C1 segment of cervical spinal cord (tissue), 14 donors: ENCODE measurements at places on chromosomes 6 and 20.
A peak's percentile ranks its signal among the peaks of the same experiment; 100 is the strongest.

GRCh38 chr6:162777091-162777490 lies 49.3 kb downstream of the PACRG start:
- DNase-seq = no peak

DNA sequence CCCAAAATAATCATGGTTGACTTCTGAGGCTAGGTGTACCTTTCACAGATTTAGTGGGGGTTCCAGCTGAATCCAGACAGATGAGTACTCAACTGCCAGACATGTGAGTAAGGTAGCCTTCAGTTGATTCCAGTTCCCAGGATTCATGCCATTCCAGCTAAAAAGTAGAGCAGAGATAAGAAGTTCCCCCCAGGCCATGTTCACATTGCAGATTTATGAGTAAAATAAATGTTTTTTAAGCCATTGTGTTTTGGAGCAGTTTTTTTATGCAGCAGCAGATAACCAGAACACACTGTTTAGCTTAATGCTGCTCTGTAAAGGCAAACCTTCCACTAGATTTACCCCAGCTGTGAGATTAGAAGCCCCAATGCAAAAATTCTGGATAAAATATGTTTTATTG lies 245.0 kb downstream of the RFPL4B start:
- DNase-seq = no peak

GRCh38 chr6:163457637-163458561 lies 43.4 kb downstream of the QKI start:
- DNase-seq = no peak

DNA sequence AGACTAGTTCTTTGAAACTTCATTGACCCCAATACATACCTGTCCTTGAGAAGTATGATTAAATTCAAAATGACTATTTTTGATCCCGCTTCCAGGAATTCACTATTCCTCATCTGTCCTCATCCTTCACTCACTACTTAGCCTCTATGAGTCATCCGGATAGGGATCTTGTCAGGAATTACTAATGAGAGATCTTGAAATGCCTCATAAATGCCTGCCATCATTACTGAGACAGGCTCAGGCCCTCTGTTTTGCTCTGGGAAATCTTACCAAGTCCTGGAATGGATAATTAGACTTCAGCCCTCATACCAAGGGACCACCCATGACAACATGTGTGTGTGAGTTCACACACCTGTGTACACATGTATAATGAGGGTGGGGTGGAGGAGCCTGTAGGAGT lies 2.8 kb upstream of the CYP24A1 start:
- no peak for DNase-seq

- DNase-seq = no peak
Measured at GRCh38 chr6:159646733-159647132, 46.3 kb downstream of the SOD2 start.

DNA sequence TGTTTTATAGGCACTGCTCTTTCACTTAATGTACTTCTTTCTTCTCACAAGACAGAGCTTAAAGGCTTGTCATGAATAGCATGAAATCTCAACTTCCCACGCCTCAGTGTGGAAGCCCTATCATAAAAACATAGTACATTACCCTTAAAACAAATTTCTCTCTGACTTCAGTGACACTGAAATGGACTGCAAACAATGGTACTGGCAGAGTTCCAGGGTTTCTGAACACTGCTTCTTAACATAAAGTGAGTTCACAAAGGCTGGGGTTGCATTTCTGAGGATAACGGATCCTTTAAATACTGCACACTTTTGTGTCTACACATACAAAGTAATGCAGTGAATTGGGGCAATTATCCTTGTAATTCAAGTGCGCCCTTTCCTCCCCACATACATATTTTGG lies 32.3 kb upstream of the PLEKHG1 start:
- no peak for DNase-seq

DNA sequence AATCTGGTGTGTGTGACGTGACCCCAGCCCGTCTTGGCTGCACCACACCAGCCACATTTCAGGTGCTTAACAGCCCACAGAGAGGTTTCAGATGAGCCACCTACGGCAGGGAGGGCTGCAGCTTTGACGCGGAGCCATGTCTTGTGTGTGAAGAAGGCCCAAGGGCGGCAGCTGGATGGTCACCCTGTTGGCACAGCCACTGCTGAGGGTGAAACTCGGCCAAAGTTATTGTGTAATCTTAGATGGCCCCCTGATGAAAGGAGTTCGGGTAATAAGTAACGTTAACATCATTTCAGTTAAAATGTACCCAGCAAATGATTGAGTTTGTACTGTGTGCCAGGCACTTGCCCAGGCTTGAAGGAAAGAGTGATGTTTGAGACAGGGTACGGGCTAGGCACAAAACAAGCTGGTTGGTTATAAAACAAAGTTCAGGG lies 97.2 kb downstream of the SSR1 start:
- DNase-seq = no peak

GRCh38 chr6:53335224-53335994 lies 13.3 kb downstream of the ELOVL5 start:
- no peak for DNase-seq

GRCh38 chr6:44855562-44856411 lies 468.3 kb downstream of the CDC5L start:
- DNase-seq = no peak

DNA sequence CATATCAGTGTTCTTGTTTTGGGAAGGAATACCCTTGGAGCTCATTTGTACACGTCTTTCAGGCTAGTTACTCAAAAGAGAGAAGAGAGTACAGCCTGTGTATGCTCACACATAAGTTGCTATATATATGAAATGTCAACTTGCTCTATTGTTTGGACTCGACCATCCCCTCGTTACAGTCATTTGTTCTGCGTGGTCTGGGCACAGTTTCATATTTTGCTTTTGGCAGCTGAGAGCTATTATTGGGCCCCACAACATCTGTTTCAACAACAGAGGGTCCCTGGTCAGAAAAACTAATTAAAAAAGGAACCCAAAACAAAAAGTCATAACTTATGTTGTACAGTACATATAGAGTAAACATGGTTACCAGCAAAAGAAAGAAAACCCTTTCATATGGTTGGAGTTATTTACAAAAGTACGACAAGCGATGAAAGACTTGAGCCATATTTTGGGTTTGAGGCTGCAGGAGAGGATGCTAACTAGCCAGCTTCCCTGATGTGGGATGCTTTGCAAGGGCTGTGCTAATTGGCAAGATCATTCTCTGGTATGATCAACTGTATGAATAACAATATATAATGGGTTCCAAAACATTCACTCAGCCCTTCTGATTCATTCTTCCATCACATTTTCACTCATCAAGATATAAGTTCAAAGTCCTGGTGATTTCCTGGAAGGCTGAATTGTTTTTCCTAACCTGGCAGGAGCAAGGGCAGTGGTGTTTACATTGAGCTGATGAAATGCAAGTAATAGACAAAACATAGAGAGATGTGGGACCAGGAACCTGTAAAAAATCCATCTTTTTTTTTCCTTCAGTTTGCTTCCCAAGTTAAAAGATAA lies 137.9 kb downstream of the RPS12 start:
- no peak for DNase-seq

GRCh38 chr20:46118481-46119020 lies 437 bp downstream of the CD40 start:
- DNase-seq = peak; percentile 30

DNA sequence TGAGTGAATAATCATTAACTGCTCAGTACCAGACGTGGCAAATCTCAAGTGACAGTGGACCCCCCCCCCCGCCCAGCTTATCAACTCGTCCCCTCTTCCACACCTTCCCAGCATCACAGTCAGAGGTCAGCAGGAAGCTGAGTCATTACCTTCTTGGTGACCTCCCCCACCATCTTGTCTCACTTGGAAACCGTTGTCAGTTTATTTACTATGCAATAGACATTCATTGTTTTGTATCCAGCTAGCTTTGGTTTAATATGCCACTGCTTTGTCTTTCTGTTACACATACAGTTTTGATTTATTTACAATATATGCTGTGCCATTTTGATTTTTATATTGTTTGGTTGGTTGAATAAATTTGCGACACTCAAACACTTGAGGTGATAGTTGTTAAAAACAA lies 158.1 kb downstream of the QKI start:
- no peak for DNase-seq

DNA sequence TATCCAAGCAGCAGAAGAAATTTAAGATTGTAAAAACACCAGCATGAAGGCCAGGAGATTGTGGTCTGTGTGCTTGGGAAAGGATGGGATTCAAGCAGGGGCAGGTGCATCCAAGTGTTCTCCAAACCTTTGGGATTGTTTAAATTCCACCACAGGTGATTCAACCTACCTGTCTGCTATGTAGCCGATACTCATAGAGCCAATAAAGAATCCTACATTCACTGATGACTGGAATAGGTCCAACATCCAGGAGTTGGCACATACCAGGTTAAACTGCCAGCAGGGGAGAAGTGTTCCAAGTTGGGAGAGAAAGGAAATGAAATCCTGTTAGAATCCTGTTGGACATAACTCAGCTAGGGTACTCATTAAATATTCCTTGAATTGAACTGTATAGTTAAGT lies 2.2 kb downstream of the SLC22A2 start:
- DNase-seq = no peak

GRCh38 chr20:23334111-23334510 lies 16.5 kb upstream of the NXT1 start:
- no peak for DNase-seq

DNA sequence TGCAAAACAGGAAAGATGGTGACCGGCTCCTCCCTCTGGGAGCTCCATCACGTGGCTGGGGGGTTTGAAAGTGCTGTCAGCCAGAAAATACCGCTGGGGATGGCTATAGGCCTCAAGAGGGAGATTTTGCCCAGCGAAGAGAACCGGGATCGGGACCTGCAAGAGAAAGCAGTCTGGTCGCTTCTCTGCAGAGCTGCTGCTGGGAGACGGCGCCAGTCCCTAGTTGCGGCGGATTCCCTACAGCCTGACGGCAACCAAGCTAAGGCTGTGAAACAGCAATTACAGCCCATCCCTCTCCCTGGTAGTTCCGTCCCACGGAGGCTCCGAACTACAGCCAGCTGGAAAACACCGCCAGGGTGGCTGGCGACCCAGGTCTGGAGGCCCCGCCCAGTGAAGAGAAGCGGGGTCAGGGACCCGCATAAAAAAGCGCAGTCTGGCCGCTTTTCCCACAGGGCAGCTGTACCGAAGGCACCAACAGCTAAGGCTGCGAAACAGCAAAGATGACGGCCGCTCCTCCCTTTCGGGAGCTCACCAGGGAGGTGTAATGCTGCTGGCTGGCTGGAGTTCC lies 238.1 kb upstream of the IRAK1BP1 start:
- DNase-seq = no peak

- no peak for DNase-seq
Measured at GRCh38 chr20:45976086-45976485, 4.1 kb upstream of the ZNF335 start.

GRCh38 chr6:20154753-20155152 lies 57.5 kb downstream of the MBOAT1 start:
- no peak for DNase-seq
